ENCODE measurements at places on chromosomes 5 and 9. TPM values are rescaled to one million over a fixed set of nuclear protein-coding genes. Genes with fewer than 3 reads are reported as not detected.

GPR151 gene
- total RNA-seq, result not detected

OTULINL gene
- 67.7 TPM for total RNA-seq

ACOT12 gene
- not detected for total RNA-seq

SPINK6 gene
- not detected for total RNA-seq

SPATA31A3 gene
- not detected for total RNA-seq

GRCh38 chr9:123296174-123296573 is 27.8 kb upstream of the STRBP start:
- no peaks in the 10 kb centered on the region for H3K36me3 ChIP-seq
- H3K4me1 ChIP-seq, result no peaks in the 10 kb centered on the region
- H3K4me3 ChIP-seq, result no peak overlapping the region

DNA sequence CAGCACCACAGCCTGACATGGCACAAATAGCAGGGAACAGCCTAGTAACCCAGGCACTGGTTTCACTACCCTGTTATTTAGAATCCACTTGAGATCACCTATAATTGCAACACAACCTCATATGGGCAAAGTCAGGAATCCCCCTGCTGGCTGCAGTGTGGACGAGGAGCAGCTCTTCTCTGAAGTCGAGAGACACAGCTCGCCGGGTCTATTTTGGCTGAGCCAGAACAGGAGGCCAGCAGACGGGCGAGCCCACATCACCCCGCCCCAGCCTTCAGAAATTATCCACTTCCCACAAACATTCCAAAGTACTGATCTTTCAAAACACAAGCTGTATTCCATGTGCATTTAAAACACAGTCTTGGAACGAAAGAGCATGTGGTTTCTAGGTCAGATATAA is 179.0 kb downstream of the ROR2 start:
- peaks cover 27% of the 10 kb centered on the region for H3K27me3 ChIP-seq
- DNase-seq, result no peak
- H3K4me3 ChIP-seq, result no peak overlapping the region
- no peak overlapping the region for H3K27ac ChIP-seq
- H3K36me3 ChIP-seq, result no peaks in the 10 kb centered on the region

GRCh38 chr9:97766610-97767009 is 69.5 kb upstream of the XPA start:
- H3K36me3 ChIP-seq, result no peaks in the 10 kb centered on the region
- H3K4me3 ChIP-seq, result no peak overlapping the region
- H3K27me3 ChIP-seq, result peaks cover 30% of the 10 kb centered on the region
- no peaks in the 10 kb centered on the region for H3K4me1 ChIP-seq
- DNase-seq, result no peak

DNA sequence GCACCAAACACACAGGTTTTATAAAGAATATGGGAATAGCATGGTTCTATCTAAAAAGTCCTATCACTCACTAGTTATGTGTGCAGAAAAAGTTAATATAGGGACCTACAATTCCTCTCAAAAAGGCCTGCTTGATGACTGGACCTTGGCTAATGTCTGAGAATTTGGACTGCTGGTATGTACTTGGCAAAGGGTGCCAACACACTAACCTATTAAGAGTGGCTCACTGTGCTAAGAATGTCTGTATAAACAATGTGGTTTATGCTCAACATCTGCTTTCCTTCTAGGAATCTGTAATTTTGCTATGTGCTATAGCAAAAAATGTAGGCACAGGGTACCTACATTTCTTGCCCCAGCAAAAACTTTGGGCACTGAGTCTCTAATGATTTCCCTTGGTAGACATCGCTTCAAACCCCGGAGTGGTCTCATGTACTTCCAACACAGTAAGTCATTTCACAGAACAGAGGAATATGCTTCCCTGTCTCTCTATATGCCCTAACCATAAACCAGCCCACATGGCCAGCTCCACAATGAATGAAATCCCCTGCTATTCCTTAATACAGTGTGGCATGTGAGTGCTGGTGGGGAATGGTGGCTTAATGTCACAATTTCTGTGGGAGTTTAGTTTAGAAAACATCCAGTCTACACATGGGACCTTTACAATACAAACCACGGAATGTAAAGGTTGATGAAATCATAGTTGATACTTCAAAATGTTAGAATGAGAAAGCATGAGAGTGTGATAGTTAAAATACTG is 101.7 kb downstream of the UBAP2 start:
- H3K4me3 ChIP-seq, result no peak overlapping the region
- peaks cover 18% of the 10 kb centered on the region for H3K36me3 ChIP-seq
- no peak for DNase-seq
- H3K4me1 ChIP-seq, result no peaks in the 10 kb centered on the region
- H3K27ac ChIP-seq, result no peak overlapping the region

- no peaks in the 10 kb centered on the region for H3K36me3 ChIP-seq
- H3K27ac ChIP-seq, result no peak overlapping the region
- DNase-seq, result no peak
- no peaks in the 10 kb centered on the region for H3K4me1 ChIP-seq
Measured at GRCh38 chr9:103319979-103320378, 324.8 kb downstream of the CYLC2 start.

DNA sequence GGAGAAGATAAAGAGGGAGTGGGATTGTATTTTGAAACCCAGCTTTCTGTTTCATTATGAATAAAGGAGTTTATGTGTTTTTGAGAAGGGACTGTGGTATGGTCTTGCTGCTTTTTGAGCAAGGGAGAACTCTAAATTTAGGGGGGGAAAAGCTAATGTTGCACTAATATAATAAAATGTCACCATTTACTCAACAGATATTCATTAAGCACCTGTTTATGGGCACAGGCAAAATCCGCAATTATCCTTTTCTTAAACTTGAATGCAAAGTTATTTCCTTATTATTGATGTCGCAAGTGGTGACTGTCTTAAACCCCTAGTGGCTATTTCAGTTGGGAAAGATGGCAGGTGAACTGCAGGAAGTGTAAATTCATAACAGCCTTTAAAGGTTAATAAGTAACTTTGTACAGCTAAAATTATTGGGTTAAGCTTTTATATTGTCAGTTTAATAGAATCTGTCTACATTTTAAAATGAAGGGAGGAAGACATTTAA is 1.5 kb downstream of the CDC42SE2 start:
- peaks cover 35% of the 10 kb centered on the region for H3K4me1 ChIP-seq
- H3K4me3 ChIP-seq, result peak overlapping the region; percentile 90
- H3K36me3 ChIP-seq, result peaks cover 24% of the 10 kb centered on the region
- peak overlapping the region; percentile 85 for H3K27ac ChIP-seq
- H3K27me3 ChIP-seq, result no peaks in the 10 kb centered on the region
- DNase-seq, result no peak

All from activated naive CD8-positive, alpha-beta T cell treated with anti-CD3 and anti-CD28 coated beads, Interleukin-2, amount 10 ng/mL, durations not matched to agents 7 days and 5 days (primary cell).